Activated CD4-positive, alpha-beta T cell treated with anti-CD3 and anti-CD28 coated beads, Interleukin-2, amount 50 U/mL, for 4 hours (primary cell): ENCODE measurements at places on chromosomes 2 and 18.

GRCh38 chr2:96423828-96424227 lies 81.3 kb downstream of the NEURL3 start:
- no peak for DNase-seq

- no peak for DNase-seq
Observed at GRCh38 chr18:45213040-45213333, 402.3 kb upstream of the SLC14A2 start.

DNA sequence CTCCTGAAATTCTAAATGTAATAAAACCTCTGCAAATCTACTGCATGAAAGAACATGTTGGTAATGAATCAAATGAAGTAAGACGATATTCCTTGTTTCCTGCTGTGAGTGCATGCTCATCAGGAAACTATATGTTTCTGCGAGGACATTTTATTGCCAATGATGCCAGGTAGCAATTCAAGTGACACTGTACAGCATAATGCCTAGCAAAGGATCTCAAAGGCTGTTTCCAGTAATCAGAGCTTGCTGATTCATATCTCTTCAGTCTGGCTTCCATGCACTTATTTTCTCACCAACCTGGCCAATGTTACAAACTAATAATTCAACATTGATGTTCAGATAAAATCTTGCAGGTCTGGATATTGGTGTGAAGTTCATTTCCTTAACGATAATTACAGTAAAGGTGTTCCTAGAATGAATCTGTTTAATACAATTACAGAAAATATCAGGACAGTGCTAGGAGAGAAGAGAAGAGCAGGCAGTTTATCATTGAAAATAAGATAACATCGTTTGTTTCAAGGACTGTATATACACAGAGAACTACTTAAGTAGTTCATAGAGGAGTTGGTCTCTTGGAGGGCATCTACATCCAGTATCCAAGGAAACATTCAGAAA lies 568.5 kb upstream of the SOX11 start:
- no peak for DNase-seq

GRCh38 chr18:3816610-3817363 lies 366.8 kb downstream of the TGIF1 start:
- no peak for DNase-seq

- peak; percentile 51 for DNase-seq
Observed at GRCh38 chr2:72137498-72138010, 10.1 kb downstream of the CYP26B1 start.

DNA sequence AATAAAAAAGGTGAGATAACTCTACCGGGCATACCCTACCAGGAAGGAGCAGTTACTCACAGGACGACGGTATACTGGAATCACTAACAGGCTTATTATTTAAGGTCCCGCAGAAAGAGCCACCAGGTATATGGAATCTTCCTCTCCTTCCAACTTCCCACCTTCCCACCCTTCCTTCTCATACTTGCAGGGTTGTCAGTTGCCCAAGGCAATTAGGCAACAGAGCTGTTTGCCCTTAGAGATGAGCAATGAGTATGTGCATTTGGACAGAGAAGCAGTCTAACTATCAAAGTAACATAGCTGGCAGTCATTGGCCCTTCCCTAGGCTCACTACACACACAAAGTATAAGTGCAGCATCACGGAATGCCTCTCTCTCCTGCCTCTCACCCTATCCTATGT lies 32.1 kb upstream of the EVA1A start:
- no peak for DNase-seq

DNA sequence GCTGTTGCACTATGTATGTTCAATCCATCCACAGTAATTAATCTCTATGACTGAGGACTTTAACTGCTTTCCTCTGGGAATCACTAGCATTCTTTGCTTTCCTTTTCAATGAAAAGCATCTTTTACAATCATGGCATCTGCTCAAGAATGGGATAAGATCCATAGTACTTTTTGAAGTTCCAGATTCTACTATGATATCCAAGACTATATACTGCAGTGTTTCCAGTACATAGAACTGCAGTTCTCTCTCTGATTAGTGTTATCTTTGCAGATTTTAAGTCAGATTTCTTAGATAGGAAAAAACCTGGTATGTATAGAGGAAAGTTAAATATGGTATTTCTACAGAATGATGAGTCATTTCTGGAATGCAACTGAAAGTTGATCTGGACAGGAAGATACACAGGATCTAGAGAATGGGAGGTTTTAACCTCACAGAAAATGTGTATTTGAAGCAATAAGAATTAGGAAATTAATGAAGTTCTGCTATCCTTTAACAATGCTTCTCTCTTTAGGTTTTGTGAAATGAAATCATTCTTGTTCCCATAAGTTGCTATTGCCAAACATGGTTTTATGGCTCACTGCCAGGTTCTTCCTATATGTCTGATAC lies 670.7 kb downstream of the ERBB4 start:
- no peak for DNase-seq

DNA sequence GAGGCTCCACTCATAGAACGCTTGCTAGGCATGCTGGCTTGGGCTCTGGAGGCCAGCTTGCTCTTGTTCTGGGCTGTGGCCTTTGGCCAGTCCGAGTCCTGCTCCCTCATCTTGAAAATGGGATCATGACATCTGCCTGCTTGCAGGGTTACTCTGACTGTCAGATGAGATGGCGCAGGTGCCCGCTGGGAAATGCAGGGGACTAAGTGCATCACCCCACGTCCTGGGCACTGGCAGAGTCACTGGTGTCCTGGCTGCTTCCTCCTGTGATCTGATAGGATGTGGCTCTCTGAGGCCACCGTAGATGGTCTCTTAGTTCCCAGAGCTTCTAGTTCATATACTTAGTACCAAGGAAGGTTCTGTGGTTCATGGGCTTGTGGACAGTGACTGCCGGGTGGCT lies 18.5 kb downstream of the LDLRAD4 start:
- DNase-seq: no peak

GRCh38 chr2:238694136-238694755 lies 153.6 kb upstream of the TWIST2 start:
- DNase-seq: no peak

DNA sequence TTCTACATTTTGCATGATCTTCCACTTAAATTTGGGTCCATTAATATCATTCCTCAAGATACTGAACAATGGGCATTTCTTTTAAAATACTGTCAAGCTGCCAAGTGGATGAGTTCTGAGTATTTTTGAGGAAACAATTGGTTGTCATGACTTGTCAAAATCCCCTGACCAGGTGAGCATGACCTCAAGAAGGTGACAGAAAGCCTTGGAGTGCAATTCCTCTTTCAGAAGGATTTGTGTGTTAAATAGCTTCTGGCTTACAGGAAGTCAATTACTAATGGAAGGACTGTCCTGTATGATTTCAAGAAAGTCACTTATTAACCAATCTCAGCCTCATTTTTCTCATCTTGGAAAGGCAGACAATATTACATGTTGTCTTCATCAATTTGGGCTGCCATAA lies 460.6 kb downstream of the TSN start:
- DNase-seq: no peak

GRCh38 chr2:198571393-198571792 lies 767.0 kb downstream of the PLCL1 start:
- no peak for DNase-seq

GRCh38 chr2:236380051-236380612 lies 115.9 kb upstream of the ASB18 start:
- no peak for DNase-seq

DNA sequence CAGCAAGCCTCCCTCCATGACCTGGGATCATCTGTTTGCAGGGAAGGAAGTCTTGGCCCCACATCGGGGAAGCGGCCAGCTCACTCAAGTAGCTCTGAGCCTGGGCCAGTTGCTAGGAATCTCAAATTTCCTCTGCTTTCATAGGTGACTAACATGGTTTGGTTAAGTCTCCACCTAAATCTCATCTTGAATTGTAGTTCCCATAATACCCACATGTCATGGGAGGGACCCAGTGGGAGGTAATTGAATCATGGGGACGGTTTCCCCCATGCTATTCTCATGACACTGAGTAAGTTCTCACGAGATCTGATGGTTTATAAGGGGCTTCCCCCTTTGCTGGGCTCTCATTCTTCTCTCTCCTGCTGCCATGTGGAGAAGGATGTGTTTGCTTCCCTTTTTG lies 75.2 kb downstream of the LBH start:
- no peak for DNase-seq

GRCh38 chr2:42296226-42296625 lies 64.8 kb downstream of the COX7A2L start:
- DNase-seq: no peak

GRCh38 chr18:63686871-63687270 lies 15.9 kb upstream of the SERPINB11 start:
- no peak for DNase-seq

DNA sequence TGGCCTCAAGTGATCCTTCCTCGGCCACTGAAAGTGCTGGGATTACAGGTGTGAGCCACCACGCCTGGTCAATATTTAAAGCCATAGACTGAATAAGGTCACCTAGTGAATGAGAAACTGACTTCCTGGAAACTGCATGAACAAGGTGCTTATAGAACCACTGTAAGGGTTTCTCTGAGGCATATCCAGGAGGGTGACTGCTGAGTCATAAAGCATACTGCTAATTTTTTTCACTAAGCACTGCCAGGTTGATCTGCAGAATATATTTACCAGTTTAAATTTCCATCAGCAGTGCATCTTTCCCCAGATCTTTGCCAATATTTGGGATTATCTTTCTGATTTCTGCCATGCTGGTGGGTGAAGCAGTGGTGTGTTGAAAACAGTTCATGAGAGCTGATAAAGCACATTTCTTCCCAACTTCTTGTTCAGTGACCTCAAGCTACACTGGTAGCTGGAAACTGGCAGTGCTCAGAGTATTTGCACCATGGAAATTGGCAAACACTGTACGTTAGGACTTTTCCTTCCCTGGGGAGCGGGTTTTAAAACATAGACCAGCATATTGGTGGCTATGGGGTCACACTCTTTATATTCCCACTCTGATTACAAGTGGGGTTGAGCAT lies 4.2 kb upstream of the CLIP4 start:
- DNase-seq: no peak

DNA sequence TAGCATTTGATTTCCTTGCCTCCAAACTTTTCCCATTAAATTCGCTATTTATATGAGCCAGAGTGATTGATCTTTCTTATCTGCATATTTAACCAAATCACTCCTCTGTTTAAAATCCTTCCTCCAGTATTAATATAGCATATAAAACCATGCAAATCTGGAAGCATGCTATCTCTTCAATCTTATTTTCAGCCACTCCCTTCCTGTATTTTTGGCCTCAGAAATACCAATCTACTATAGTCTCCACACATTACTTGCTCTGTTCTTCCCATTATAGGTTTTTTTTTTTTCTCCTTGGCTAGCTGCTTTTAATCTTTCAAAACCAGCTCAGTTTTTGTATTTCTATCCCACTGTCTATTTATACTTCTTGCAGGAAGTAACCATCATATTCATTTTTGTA lies 19.1 kb downstream of the MAP2 start:
- no peak for DNase-seq

GRCh38 chr2:107657049-107657448 lies 169.6 kb upstream of the RGPD4 start:
- no peak for DNase-seq

- DNase-seq: no peak
Observed at GRCh38 chr18:23809415-23809814, 120.2 kb downstream of the LAMA3 start.
